ENCODE measurements at places on chromosomes 7 and 10.

GRCh38 chr10:35498693-35499092, 106.4 kb upstream of the GJD4 start:
- DNase-seq, result no peak

DNA sequence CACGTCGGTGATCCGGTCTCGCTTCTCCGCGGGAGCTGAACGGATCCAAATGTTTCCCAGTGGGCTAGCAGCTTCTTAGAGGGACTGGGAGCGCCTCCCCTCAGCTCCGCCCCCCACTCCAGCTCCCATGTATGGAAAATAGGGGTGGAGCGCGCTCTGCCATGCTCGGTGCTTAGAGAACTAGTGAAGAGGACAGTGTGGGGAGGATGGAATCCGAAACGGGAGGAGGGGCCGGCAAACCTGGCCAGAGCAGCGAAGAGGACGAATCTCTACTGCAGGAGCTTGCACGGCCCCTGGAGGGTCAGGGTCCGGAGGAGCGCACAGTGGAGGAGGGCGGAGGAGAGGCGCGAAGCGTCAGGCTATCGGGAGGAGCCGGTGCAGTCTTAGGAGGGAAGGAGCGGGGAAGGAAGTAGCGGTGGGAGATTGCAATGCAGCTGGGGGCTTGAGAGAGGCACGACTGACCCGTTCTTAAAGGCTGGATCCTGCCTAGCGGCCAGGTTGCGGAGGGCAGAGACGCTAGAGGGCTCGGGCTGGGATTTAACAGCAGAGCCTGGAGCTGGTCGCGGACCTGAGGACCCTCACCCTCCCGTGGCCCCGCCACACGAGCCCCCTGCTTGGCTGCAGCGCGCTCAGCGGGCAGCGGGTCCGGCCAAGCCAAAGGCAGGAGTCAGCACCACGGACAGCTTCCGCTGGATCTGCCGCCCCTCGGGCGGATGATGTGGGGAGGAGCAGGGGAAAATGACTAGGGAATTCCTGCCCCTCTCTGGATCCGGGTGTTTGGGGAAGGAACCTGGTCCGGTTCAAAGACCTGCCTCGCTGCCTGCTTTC, at the start of gene PRLHR:
Gene PRLHR, minus strand, starts transcription at position 51 of the 828 bp plus-strand sequence. CDS start 404 bp downstream, outside the sequence.
- DNase-seq, result no peak

DNA sequence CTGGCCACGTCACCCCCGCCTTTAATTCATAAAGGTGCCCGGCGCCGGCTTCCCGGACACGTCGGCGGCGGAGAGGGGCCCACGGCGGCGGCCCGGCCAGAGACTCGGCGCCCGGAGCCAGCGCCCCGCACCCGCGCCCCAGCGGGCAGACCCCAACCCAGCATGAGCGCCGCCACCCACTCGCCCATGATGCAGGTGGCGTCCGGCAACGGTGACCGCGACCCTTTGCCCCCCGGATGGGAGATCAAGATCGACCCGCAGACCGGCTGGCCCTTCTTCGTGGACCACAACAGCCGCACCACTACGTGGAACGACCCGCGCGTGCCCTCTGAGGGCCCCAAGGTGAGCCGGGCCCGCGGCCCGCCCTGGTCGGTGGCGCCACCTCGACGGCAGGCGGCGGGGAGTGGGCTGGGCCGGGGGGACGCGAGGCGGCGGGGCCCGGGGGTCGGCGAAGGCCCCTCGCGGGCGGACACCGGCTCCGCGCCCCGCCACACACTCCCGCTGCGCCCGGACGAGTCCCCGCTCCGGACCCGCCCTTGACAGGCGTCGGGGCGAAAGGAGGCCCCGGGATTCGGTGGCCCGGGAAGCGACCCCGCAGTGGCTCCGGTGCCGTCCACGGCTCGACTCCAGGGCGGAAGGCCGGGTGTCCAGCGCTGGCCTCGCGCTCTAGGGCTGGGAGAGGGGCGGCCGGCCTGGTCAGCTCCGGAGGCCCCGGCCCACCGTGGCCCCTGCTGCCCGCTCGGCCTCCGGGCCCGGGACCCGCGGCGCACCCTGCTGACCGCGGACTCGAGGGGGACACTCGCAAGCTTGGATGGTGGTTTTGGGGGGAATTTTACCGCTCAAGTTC, 557 bp downstream of the BAG3 start:
- DNase-seq, result peak; percentile 14

DNA sequence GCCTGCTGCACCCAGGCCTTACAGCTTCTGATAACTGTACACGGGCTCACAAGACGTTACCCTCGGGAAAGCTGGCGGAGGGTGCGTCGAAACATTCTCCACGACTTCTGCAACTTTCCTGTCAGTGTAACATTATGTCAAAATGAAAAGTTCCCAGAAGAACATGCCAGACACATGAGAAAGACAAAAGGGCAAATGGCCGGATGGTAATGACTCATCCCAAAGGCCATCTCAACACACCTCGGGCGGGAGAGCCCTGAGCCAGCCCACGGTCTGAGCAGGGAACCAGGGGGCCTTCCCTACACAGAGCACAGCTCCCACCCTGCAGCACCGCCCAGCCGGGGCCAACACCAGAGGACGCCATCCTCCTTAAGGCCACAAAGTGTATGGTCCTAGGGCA, 118.7 kb downstream of the MAD1L1 start:
- DNase-seq, result no peak

- DNase-seq, result no peak
Observed at GRCh38 chr7:101420436-101420835, 57.8 kb downstream of the COL26A1 start.

Measured in activated CD4-positive, CD25-positive, alpha-beta regulatory T cell (primary cell).